Activated T-cell treated with anti-CD3 and anti-CD28 coated beads, Interleukin-2, amount 50 U/mL, for 1 hour (primary cell): ENCODE measurements at places on chromosomes 4 and X.

- DNase-seq = no peak
Observed at GRCh38 chr4:112552668-112553067, 36.7 kb upstream of the NEUROG2 start.

DNA sequence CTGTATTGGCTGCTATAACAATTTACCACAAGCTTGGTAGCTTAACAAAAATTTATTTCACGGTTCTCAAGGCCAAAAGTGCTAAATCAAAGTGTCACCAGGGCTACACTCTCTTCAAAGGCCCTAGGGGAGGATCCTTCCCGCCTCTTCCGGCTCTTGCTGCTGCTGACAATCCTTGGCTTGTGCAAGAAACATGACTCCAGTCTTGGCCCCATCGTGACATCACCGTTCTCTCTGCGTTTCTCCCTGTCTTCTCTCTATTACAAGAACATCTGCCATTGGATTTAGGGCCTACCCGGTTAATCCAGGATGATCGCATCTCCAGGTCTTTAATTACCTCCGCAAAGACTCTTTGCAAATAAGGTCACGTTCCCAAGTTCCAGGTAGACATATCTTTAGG, 10.4 kb upstream of the CLCN4 start:
- DNase-seq = no peak

DNA sequence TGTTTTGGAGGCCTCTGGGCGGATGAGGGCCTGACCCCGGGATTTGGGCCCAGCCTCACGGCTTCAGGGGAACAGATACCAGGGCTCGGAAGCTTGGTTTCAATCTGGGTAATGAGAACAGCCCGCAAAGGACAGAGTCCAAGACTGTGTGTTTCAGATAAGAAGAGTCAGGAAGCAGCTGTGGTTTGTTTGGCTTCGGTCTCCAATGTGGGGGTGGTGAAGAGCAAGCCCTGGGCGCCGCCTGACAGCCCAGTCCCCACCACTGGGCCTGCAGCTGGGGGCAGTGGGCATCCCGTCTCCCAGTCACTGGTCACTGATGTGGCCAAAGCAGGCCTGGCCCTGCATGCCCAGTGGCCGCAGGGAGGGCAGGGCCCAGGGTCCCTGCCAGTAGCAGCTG, 9.1 kb downstream of the WFS1 start:
- DNase-seq = no peak

DNA sequence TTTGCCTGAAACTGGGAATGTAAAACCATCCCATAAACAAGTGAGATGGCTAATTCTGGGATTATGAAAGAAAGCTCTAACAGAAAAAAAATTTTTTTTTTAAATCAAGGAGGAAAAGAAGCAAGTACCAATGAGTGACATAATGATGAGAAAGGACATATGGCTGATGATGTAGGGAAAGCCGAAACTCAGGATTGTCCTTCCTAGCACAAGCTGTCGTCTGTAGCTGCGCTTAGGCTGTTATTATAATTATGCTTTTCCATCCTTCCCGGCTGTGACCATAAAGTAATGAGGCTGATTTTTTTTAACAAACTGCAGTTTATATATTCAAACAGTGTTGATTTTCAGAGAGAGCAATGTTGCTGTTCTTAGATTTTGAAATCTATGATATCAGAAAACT, 209.8 kb upstream of the NOCT start:
- no peak for DNase-seq

DNA sequence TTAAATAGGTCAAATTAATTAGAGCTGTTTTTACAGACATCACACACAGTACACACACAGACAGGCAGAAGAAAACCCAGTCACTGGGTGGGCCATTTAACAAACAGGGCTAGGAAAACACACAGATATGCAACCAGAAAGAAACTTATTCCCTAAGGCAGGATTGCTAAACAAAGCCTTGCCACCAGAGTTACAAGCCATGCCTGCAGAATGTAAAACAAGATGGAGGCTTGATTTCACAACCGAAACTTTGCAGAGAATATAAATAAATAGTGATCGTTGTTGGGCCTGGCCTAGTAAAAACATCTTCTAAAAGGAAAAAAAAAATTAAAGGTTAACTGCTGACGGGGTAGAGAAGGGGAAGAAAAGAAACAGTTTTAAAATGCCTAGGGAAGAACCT, 212.3 kb downstream of the NAP1L3 start:
- DNase-seq = no peak

GRCh38 chrX:97854086-97854485, 970.4 kb downstream of the RPA4 start:
- DNase-seq = no peak

DNA sequence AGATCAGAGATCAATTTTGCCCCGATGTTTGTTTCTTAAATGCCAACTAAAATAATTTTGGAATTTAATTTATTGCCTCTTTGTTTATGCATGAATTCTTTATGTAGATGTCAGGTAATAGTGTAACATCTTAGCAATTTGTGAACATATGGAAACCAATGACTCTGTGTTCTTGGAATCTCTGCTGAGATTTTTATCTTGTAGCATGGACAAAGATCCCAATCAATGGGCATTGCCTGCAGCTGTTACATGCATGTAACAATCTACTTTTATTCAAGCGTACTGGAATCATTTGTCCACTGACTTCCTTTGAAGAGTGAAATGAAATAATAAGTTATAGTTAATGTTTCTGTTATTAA, 61.6 kb upstream of the ARSJ start:
- no peak for DNase-seq

- no peak for DNase-seq
Observed at GRCh38 chr4:67687636-67688035, 13.3 kb downstream of the UBA6 start.

- no peak for DNase-seq
Observed at GRCh38 chr4:175051974-175052373, 133.8 kb downstream of the ADAM29 start.

DNA sequence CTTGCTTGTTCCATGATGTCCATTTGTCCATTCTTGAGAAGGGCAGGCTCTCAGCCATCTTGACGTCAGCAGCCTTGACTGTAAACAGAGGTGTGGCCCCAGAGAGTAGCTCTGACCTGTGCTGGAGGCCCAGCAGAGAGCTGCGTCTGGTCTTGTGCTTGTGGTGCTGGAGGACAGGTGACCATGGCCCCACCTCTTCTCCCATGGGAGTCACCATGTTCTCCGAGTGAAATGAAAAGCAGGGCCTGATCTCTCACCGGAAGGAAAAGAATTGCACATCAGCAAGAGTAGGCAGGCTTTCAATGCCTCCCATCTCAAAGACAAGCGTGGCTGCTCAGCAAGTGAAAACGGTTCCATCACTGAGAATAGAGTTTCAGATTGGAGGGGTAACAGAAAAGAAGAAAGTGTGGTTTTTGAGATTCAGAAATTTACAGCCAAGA, 11.5 kb downstream of the PARM1 start:
- DNase-seq = no peak

DNA sequence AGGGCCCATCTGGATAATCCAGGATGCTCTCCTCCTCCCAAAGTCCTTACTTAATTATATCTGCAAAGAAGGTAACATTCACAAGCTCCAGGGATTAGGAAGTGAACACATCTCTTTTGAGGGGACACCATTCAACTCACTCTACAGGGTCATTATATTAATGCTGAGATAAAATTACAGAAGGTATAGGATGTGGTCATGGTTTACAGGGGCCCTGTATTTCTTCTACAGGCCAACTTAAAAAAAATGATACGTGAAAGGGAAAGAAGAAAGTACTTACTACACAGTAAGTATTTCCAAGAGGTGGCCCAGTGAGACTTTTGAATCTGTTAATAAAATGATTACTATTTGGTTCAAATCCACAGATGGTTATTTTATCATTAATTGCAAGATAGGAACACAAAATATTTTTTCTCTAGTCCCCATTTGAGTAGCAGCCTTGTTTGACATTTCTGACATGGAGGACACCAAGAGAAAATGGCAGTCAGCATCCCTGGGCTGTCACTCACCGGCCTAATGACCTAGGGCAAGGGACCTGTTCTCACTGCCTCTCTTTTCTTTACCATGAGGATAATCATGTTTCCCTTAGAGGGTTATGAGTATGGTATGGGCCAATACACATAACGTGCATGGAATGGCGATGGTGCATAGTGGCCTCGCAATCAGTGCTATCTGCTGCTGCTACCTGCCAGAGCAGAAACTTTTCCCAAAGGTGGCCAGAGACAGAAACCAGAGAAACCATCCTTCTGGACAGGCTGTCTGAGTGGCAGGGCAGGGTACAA, 140.5 kb downstream of the PTTG2 start:
- DNase-seq = no peak

- DNase-seq = no peak
Observed at GRCh38 chr4:48290146-48290772, 20.6 kb upstream of the TEC start.

DNA sequence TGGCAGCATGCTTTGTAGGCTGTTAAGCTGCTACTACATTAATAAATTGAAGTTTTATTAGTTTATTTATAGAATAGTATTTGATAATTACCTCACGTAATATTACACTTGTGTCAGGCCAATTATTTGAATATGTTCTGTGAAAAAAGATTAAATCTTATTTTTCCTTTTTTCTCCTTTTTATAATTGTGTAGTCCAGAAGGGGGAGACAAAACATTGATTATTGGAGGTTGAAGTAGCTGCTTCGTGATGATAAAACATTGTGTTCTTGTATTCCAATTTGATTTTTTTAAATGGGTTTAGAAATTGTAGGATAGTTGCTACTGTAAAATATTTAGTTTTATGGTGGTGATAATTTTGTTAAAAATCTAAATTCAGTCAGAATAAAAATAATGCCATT, 85.7 kb downstream of the DIAPH2 start:
- DNase-seq = no peak

- no peak for DNase-seq
Observed at GRCh38 chrX:86178906-86179305, 30.7 kb downstream of the DACH2 start.

GRCh38 chr4:6458528-6458927, 13.9 kb downstream of the PPP2R2C start:
- no peak for DNase-seq

- peak; percentile 42 for DNase-seq
Observed at GRCh38 chr4:121070696-121071639, 1.4 kb downstream of the NDNF start.

DNA sequence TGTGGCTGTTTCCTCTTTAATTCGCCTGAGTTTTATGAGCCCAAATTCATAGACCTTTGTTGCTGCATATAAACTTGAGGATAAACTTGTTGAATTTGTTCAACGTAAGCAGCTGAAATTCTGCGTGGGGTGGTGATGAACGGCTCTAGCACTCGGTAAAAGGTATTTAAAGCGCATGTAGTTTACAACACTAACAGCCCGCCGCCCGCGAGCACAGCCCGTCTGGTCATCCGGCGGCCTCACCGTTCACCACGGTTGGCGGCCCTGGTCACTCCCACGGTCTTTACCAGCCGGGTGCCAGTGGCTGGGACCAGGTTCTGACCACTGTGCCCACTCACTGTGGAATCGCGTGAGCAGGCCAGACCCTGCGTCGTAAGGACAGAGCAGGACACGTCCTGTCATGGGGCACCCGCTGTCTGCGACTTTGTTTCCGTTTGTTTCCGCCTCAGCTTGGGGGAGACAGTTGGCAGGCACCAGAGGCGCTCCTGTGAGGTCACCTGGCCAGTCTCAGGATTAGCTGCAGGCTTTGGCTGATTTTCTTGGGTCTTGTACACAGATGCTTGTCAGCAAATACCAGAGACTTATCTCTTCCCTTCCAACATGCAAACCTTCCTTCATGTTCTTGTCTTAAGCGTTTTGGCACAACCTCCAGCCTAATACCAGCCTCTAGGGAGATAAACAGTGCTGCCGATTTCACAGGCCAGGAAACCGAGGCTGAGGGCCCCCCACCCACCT, 36.8 kb upstream of the SPON2 start:
- DNase-seq = no peak

- no peak for DNase-seq
Observed at GRCh38 chr4:159190651-159191050, 87.8 kb downstream of the RAPGEF2 start.

DNA sequence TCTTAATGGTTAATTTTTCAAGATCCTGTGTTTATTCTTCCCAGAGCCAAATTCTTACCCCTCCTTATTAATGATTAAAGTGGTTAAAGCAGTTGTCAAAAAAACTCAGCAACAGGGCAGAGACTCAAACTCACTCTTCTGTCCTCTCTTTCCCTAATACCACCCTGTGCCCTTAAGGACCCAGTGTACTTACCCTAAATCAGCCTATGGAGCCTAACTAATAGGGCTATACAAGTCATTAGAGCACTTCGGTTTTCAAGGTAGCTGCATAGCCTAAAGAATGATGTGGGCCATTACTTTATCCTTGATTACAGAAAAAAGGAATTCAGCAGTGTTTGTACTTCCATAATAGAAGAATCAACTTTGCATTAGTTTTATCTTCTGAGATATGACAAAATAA, 216.3 kb downstream of the KCTD8 start:
- no peak for DNase-seq

DNA sequence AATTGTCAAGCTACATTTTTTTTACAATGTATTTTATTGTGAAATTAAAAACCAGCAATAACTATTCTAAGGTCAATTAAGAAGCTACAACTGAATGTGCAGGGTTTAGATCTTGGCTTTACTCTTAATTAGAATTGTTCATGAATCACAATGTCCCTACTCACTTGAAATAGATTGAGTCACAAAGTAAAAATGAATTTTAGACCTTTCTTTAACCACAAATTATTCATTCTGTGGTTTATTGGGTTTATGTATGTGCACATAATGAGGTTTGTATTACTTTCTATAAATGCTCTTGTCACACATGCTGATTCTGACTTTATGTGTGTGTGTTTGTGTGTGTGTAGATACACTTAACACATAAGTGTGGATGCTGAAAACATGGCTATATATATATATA, 647.0 kb upstream of the AADAT start:
- DNase-seq = no peak

GRCh38 chr4:103207673-103208072, 9.5 kb upstream of the CENPE start:
- no peak for DNase-seq

DNA sequence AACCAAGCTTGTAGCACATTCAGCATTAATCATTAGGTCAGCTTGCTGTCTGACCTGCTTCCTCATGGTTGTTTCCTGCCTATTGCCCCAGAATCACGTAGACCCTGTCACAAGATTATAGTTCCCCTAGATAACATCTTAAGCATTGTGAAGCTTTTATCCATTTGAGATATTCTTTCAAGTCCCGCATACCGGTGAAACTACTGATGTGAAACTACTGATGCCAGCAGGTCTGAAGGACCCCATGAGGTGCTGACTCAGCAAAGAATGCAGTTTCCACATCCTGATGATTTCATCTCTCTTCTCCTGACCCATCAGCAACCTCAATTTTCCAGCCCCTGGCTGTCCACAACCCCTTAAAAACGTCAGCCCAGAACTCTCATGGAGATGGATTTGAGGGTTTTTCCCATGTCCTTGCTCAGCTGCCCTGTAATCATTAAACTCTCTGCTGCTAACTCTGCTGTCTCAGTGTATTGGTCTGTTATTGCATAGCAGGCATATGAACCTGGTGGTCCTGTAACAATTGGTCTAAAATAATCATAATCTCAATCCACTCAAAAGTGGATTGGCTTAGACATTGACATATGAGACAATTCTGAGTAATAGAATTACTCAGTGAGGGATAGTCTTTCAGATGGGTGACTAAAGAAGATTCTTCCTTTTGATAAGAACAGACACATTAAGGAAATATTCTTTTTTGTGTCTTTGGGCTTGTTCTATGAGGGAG, 26.3 kb upstream of the UBA6 start:
- DNase-seq = no peak

GRCh38 chr4:37733240-37733867, 47.2 kb upstream of the RELL1 start:
- DNase-seq = no peak

GRCh38 chrX:41688835-41689234, at the start of gene GPR34:
GPR34 (plus strand) TSS chrX:41688973; CDS start chrX:41695634, 6,661 bp downstream.
- DNase-seq = no peak
